ENCODE measurements at places on chromosomes 11 and 22.

DNA sequence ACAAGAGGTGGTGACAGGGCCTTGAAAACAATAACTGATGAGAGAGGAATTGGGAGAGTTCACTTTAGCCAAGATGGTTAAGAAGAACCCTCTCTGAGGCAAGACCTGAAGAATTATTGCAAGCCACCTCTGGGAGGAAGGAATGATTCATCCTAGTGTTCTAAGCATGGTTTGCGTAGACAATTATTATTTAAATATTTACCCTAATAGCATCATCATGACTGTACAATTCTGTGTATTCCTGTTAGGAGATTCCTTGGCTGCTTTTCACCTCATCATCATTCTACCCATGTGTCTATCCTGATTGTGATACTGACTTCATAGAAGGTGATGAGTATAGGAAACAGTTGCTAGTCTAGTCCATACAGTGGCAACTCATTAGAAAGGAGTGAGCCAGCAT is 264.4 kb downstream of the DDX10 start:
- DNase-seq: no peak

- DNase-seq: peak; percentile 69
These were observed 134.1 kb downstream of the NAV2 start for GRCh38 chr11:19846654-19847305.

DNA sequence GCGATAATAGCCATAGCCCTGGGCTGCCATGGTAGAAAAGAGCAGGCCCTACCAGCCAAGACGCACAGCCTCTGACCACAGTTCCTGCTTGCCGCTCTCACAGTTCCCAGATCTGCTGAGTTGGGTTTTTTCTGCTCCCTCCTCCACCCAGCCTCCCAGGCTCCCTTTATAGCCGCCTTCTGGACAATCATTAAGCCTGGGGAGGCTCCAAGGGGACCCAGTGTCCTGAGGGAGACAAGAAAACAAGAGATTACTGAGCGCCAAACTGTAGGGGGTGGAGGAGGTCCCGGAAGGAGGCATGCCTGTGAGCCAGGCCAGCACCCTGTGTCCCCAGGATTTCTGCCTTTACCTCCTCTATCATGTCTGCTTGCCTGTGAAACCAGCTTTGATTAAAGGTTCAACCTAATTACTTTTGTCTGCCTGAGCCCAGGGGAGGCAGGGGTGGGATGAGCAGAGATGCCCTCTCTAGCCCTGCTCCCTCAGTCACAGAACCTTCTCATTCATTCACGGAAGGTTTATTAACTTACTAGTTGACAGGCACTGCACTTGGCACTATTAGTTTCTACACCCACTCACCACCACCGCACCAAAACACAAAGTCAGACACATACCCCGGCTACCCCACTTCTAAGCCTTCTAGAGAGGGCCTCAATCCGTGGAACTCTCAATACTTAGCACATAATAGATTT is 1.2 kb downstream of the SLC37A4 start:
- no peak for DNase-seq

DNA sequence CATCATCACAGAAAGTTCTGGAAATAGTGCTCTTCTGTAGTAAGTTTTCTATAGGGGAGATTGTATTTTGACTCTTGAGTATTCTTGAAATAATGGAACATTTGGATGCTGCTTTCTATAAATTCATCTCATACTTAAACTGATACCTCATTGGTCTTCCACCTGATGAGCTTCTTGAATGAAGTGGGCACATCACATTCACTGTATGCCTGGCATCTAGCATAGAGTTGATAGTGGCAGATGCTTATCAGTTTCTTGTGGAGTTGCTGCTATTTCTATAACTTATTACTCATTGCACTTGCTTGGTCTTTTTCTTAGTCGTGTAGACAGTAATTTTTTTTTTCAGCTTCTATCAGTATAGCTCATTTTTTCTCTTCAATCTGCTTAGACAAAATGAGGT is 5.4 kb downstream of the ATXN10 start:
- no peak for DNase-seq

DNA sequence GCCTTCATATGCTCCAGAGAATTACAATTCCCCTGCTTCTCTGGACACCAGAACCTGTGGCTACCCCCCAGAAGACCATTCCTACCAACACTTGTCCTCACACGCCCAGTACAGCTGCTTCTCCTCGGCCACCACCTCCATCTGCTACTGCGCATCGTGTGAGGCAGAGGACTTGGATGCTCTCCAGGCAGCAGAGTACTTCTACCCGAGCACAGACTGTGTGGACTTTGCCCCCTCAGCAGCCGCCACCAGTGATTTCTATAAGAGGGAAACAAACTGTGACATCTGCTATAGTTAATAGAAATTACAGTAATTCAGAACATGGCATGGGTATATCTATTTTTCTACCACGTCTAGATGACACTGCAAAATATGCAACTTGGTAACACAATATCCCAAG is 9.8 kb downstream of the POU2AF3 start:
- no peak for DNase-seq

DNA sequence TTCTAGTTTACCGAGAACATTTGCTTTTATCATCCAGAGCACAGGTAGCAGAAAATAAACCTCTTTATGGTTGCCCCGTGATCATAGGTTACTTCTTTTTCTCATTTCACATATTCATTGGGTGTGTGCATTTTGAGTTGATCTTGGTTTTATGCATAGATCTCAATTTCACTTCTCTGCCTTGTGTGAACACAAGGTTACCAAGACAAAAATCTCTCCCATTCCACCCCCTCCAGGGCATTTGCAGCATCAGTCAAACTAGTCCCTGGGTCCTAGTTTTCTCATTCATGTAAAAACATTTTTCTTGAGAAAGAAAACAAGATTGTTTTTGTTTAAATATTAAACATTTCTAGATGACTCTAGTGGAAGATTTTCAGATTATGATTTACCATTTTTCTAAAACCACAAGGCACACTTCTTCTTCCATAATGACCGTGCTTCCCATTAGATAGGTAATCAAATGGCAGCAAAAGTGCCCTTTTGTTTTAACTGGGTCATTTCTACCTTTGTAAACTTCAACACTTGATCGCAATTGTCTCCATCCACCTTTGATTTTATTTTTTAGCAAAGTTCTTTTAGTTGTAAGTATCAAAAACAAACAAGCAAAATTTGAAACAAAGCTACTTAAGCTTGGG is 526.6 kb upstream of the CADM1 start:
- DNase-seq: no peak

DNA sequence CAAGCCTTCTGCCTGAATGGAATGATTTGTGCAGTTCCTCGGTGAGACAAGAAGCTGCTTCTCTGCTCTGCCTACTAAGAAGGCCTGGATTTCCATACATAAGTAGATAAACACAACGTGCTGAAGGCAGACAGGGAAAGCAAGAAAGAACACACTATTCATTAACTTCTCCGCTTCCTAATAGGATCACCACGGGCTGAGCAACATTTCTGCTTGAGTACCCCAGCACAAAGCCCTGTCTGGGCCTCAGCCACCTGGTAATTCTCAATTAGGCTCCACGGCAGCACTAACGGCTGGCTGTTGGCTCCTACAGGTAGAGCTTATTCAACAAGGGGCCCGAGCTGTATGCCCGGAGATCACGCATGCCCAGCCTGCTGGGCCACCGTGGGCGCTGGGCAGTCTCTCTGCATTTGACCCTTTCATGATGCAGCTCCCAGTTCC is 1156.6 kb downstream of the TBC1D22A start:
- no peak for DNase-seq

DNA sequence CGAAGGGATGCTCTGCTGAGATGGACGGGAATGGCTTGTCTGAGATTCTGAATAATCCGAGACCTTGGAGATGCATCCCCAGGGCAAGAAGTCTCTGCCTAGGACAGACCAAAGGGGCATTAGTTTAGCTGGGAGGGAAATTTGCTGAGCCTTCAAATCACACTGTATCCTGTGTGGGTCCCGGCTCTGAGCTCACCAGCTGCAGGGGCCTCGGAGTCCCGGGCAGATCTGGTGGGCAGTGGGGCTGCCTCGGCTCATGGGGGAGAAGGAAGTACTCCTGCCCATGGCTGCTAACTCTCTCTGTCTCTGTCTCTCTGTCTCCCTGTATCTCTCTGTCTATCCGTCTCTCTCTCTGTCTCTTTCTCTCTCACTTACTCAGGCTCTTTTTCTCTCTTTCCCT is 522.4 kb downstream of the TBC1D22A start:
- no peak for DNase-seq

DNA sequence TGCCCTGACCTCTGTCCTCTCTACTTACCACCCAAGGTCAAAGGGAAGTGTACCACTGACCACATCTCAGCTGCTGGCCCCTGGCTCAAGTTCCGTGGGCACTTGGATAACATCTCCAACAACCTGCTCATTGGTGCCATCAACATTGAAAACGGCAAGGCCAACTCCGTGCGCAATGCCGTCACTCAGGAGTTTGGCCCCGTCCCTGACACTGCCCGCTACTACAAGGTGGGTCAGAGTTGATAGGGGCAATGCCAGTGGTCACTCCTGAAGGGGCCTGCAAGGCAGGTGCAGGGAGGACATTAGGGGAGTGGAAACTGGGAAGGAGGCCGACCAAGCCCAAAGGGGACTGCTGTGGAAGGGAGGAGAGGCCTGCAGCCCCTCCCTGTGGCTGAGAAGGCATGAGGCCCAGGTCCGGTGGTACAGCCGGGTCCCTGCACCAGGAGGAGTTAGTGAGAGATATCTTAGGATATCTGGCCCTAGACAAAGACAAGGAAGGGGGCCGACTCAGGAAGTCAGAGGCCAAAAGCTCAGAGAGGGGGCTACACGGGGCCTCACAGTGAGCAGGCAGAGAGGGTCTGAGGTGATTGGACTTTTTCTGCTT is 17.9 kb downstream of the POLR3H start:
- DNase-seq: no peak

DNA sequence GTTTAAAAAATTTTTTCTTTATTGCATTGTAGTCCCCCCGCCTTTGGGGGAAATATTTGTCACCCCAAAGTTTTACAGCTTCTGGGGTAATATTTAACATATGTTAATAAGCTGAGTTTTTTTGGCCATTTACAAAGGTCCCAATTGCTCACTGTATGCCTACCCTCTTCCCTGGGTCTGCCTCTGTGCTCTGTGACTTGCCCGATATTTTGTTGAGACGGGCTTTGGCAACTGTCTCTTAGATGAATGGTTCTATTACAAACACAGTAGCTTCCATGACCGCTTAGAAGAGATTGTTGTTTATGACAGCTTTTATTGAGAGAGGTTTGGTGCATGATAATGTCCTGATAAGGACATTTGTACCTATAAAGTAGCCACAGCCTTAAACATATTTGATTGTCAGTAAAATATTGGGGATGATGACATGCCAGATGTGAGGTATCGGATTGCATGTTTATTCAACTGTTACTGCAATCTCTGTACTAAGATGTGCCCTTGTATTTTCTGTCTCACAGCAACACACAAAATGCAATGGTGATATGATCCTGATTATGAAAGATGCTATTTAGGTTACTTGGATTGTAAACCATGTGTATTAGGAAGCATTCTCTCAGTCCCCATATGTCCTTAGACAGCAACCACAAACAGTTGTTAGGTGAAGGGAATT is 103.1 kb downstream of the TEAD1 start:
- DNase-seq: no peak

DNA sequence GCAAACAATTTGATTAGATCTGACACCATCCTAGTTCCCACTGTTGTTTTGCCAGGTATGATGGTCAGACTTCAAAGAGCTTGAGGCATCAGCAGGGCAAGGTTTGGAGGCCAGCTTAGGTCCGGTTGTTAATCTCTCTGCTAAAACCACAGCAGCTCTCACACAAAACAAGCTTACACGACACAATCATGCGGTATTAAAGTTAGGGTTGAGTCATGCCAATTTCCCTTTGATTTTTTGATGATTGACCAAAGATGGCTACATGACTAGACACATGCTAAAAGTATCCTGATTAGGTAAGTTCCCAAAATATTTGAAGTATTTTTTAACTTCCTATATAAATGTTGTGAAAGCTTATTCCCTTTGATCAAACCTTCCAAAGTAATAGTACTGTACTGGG is 145.9 kb downstream of the ELP4 start:
- no peak for DNase-seq

- DNase-seq: peak; percentile 25
These were observed 49.1 kb upstream of the VPREB1 start for GRCh38 chr22:22195265-22196017.

Data from heart left ventricle (tissue), 16 donors.